Stimulated activated CD8-positive, alpha-beta memory T cell treated with anti-CD3 and anti-CD28 coated beads, Interleukin-7, amount 100 ng/mL, for 24 hours (primary cell): ENCODE measurements at places on chromosomes 11 and 22.

DNA sequence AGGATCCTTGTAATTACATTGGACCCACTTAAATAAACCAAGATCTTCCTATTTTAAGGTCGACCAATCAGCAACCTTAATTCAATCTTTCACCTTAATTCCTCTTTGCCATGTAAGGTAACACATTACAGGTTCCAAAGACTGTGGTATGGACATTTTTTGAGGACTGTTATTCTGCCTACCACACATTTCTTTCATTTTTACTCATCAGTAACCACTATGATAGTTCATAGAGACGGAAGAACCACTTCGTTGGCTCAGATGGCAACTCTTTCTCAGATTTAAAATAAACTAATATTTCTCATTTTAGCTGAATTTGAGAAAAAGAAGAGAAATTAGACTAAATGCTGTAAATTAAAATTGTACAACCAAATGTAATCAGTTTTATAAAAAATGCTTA lies 96.3 kb downstream of the PAX6 start:
- no peak for DNase-seq

DNA sequence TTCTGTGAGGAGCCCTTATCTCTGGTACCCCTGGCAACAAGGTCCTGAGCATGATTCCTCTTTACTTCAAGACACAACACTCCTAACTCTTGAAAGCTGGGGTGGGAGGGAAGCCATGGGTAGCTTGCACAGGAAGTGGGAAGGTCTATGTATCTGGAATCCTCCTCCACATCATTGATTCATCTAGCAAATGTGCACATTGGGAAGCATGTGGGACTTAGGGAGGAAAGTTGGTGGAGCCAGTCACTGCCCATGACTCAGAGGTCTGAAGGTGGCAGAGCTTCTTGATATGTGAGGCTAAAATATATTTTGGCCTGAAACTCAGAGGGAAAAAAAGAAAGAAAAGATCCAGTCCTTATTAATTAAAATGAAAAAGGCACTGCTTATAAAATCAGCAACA lies 1000.9 kb downstream of the DLG2 start:
- DNase-seq: no peak

DNA sequence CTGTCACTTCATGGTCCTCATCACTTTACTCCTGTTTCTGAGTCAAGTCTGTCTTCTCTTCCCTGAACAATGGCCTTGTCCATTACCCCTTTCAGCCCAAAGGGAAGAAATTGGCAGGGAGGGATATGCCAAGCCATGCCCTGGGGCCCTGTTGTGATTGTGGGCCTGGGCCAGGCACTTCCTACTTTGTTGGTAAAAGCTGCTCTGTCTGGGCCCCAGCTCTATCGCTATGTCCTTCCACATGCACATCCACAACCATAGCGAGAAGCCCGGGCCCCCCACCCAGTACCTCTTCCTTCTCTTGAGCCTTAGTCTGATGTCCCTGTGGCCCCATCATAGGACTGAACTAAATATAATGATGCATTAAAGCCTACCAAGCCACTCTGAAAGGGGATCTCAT lies 126.7 kb upstream of the RCN1 start:
- DNase-seq: no peak

DNA sequence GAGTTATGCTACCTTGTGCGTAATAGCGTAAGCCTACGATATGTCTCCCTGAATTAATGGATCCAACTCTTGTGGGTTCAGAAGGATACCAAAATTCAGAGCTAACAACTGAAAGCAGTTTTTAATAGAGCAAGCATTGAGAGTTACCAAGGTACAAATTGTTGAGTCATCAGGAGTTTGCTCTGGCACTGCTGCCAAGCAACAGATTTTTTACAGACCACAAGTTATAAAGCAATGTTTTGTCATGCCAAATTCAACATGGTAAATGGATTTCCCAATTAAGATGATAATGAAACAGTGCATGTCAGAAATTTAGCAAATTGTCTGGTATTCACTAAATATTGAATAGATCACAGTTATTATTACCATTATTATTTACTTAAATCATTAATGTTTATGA lies 295.6 kb downstream of the NELL1 start:
- DNase-seq: no peak

GRCh38 chr11:65356394-65356972 lies 1.9 kb downstream of the TIGD3 start:
- DNase-seq: no peak

DNA sequence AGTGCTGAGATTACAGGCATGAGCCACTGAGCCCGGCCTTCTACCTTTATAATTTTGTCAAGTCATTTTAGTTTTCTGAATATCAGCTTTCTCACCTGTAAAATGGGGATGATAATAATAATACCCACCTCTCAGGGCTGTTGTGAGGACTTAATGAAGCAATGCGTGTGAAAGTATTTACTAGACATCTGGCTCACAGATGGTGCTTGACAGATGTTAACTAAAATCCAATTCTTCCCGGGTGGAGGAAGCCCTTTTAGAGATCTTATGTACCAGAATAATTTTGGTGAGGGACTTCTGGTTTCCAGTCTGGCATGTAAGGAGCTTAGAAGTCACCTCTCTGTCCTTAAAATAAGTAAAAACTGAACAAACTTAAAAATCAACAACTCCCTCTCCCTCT lies 43.7 kb upstream of the NUP160 start:
- DNase-seq: no peak

GRCh38 chr11:123221584-123221983 lies 26.5 kb upstream of the CLMP start:
- no peak for DNase-seq

GRCh38 chr11:65182258-65183170 lies 786 bp downstream of the CAPN1 start:
- no peak for DNase-seq

DNA sequence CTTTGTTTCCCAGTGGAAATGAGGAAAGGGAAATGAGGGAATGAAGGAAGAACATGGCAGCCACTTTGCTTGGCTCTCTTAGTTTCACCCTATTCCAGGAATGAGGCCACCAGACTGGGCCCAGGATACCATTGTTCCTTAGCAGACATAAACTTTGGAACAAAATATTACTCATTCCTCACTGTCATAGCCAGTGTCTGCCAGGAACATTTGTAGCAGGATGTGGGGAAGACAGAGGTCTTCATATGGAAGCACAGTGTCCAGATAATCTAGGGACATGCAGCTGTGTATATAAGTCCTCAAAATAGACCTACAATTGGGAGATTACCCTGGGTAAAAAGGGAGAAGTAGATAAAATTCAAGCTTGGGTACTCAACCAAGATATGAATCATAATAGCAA lies 15.2 kb upstream of the FUT4 start:
- DNase-seq: no peak

DNA sequence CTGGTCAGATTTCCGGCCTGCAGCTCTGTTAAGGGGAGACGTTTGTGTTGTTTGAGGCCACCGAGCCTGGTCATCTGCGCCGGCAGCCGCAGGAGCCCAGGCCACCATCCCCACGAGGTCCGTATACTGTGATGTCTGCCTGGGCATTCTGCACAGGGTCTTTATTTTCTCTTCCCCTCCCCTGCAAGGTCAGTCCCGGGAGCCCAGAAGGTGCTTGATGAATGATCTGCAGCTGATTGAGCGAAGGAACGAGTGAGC lies 45.4 kb downstream of the CTTN start:
- no peak for DNase-seq

DNA sequence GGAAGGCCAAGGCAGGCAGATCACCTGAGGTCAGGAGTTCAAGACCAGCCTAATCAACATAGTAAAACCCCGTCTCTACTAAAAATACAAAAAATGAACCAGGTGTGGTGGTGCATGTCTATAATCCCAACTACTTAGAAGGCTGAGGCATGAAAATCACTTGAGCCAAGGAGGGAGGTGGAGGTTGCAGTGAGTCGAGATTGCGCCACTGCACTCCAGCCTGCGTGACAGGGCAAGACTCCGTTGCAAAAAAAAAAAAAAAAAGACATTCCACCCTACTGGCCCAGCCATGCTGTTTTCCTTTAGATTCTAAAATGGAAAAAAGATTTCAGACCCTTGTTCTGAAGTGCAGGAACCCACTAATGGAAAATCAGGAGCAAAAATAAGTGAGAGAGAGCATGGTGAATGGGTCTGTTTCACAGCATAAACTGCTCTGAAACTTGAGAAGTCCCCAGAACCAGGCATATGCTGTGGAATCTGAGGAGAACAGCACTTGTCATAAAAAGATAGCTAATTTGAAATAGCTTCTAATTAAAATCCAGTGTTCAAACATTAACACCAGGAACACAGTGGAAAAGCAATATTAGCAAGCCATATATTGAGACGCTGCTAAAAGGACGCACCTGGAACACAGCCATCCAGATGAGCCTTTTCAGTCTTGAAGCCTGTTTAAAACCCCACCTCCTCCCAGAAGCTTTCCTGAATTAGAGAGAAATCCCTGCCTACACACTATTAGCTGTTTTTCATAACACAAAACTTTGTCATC lies 66.3 kb upstream of the CHRM4 start:
- no peak for DNase-seq

DNA sequence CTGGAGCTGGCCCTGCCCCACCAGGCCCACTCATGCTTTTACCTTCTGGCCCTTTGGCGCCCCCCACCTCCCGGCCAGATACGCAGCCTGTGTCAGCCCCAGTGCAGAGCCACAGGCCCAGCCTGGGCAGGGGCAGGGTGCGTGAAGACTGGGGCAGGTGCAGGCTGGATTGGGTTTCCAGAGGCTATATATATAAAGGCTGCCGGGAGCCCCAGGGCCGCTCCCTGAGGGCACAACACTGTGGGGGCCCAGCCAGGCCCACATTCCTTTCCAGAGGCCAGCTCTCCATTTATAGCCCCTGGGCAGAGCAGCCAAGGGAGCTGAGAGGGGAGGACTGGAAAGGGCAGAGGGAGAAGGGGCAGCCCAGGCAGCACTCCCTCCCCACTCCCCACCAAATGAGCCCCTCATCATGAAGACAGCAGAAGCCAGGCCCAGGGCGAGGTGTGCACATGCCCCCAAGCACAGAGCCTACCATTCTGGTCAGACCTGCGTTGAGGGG lies 5.0 kb upstream of the MYOD1 start:
- no peak for DNase-seq

DNA sequence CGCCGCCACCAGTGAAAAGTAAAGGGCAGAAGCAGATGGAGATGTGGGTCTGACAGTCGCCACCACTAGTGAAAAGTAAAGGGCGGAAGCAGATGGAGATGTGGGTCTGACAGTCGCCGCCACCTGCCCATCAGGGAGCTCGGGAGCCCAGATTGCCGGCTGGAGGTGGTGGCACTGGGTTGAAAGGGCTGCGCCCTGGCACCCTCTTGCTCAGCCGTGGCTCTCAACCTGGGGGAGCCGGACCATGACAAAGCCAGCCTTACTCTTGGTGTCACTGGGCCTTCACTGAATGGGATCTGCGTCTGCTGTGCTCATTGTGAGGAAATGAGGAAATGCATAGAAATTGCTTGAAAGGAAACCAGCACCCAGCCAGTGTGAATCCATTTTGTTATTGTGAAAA lies 36.3 kb downstream of the AP2A2 start:
- no peak for DNase-seq

DNA sequence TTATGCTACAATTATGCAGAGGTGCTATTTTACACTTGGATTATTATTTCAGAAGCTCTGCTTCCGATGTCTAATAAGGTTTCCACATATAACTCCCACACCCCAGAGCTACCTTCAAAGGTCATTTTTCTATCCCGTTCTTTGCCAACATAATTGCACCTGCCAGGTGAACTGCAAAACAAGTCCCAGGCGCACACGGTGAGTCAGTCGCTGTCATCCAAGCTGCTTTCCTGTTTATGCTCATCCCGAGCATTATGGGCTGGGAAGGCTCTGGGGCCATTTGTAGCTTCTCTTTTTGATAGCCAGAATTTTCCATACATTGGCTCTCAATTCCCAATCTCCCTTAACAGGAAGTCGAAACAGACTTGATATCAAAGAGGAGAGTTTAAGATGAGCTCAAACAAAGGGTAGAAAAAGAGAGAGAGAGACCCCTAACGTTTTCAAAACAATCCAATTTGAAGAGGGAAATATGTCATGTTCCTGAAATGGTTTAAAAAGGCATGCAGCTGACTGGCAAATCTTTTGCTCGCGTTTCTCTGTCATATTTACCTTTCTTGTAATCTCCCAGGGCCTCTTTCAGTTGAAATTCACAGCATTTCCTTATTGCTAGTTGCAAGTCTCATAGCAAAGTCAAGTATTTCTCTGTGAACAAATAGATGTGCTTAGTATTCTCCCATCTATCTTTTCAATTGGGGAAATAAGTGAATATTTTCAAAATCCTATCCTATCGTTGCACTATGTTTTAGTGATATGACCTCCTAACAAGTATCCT lies 815.9 kb downstream of the KCNA4 start:
- no peak for DNase-seq

DNA sequence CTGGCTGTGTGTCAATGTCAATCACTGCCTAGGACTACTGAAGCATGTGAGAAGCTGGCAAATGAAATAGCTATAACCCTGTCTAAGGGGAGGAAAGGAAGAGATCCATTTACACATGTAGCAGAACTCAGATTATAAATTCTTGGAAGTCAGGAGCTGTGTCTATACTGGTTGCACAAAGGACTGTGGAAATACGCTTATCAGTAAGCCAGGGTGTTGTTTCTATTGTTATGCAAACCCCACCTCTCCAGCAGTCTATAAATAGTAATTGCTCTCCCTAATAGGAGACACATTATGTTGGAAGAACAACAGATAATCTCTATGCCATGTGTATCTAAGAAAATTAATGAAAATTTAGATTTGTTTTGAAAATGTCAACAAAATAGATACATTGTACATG lies 693.4 kb upstream of the CCDC90B start:
- DNase-seq: no peak

GRCh38 chr11:123405123-123405592 lies 24.9 kb upstream of the GRAMD1B start:
- no peak for DNase-seq

DNA sequence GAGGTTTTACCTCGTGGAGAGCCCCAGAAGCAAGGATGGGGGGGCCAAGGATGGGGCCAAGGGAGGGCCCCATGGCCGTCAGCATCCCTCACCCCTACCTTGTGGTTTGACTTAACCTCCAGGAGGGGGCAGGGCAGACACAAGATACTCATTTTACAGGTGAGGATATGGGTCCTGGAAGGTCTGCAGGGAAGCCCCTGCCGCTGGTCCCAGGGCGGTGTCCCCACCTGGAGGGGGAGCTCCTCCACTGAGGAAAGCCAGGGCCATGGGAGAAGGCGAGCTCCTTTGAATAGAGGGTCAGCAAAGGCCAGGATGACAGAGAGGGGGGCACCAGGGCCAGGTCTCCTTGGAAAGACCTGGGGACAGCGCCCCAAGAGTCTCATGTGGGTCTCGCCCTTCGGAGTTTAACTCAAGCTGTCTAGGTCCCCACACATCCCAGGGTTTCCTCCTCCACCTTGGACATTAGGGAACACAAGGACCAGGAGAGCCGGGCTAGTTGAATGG lies 5.9 kb upstream of the ADORA2A start:
- no peak for DNase-seq

GRCh38 chr22:31707519-31707918 lies 42.4 kb downstream of the PRR14L start:
- no peak for DNase-seq

- no peak for DNase-seq
Observed at GRCh38 chr11:17150521-17150920, 57.3 kb downstream of the PIK3C2A start.

GRCh38 chr11:131370090-131370751 lies at the start of gene NTM:
Gene NTM, plus strand, starts transcription at chr11:131370615.
- DNase-seq: no peak
